ENCODE measurements at places on chromosomes 11 and 22.

GRCh38 chr11:85717429-85717828 lies 31.4 kb upstream of the CCDC89 start:
- no peaks in the 10 kb centered on the region for H3K4me1 ChIP-seq
- no peak for DNase-seq
- H3K36me3 ChIP-seq, result no peaks in the 10 kb centered on the region
- H3K27me3 ChIP-seq, result no peaks in the 10 kb centered on the region

DNA sequence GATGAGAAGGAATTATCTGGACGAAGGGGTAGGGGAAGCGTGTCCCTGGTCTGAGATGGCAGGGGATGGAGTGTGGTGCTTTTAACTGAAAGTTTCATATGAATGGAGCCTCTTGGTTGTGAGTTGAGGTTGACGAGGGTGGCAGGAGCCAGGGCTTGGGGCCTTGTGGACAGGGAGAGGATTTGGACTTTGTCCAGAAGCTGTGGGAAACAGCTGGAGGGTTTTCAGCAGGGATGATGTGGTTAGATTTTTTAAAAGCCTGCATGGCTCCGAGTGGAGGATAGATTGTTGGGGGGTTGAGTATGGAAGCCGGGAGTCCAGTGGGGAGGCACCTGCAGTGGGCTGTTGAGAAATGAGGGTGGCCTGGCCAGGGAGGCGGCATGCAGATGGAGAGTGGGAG lies 24.8 kb downstream of the MYO7A start:
- H3K27me3 ChIP-seq, result peaks cover 5% of the 10 kb centered on the region
- no peak for DNase-seq
- no peaks in the 10 kb centered on the region for H3K36me3 ChIP-seq
- H3K4me1 ChIP-seq, result no peaks in the 10 kb centered on the region
- no peak overlapping the region for H3K4me3 ChIP-seq

- H3K27me3 ChIP-seq, result no peaks in the 10 kb centered on the region
- peak; percentile 28 for DNase-seq
- H3K4me1 ChIP-seq, result peaks cover 2% of the 10 kb centered on the region
- no peak overlapping the region for H3K27ac ChIP-seq
- no peaks in the 10 kb centered on the region for H3K36me3 ChIP-seq
- H3K4me3 ChIP-seq, result no peak overlapping the region
Measured at GRCh38 chr22:32796865-32797573, 4.5 kb upstream of the TIMP3 start.

- no peaks in the 10 kb centered on the region for H3K27me3 ChIP-seq
- H3K27ac ChIP-seq, result no peak overlapping the region
- DNase-seq, result peak; percentile 82
- no peaks in the 10 kb centered on the region for H3K36me3 ChIP-seq
Measured at GRCh38 chr11:76919887-76920746, 59.4 kb downstream of the ACER3 start.

DNA sequence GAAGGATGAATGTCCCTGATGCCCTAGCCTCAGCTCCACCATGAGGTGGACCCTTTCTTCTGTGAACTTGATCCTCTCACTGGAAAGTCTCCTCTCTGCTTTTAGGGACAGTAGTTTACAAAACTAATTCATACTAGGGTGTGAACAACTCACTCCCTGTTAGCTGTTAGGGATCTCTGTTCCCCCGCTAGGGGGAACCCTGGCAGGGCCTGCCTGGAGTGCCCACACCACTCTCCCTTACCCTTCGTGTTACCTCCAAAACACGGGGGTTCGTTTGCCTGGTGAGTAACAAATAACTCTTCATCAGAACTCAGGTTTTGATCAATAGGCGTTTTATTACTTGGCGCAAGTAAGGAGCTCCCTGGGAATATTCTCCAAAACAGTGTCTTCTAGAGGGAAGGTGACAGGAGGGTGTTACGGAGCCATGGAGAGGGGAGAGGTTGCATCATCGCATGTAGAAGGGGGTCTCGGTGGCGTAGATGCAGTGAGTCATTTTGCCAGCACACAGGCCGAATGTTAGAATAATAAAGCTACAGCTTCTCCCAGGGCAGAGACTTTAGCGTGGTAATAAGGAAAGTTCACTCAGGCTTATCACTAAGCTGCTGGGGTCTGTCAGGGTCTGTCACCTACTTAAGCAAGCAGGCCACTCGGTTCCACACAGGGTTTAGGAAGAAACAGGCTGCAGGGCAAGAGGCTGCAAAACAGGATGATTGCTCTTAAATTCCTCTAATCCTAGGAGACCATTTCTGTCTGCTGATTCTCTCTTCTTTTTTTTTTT lies 45.8 kb downstream of the C11orf96 start:
- H3K4me1 ChIP-seq, result no peaks in the 10 kb centered on the region
- H3K27me3 ChIP-seq, result no peaks in the 10 kb centered on the region
- no peaks in the 10 kb centered on the region for H3K36me3 ChIP-seq
- DNase-seq, result no peak

DNA sequence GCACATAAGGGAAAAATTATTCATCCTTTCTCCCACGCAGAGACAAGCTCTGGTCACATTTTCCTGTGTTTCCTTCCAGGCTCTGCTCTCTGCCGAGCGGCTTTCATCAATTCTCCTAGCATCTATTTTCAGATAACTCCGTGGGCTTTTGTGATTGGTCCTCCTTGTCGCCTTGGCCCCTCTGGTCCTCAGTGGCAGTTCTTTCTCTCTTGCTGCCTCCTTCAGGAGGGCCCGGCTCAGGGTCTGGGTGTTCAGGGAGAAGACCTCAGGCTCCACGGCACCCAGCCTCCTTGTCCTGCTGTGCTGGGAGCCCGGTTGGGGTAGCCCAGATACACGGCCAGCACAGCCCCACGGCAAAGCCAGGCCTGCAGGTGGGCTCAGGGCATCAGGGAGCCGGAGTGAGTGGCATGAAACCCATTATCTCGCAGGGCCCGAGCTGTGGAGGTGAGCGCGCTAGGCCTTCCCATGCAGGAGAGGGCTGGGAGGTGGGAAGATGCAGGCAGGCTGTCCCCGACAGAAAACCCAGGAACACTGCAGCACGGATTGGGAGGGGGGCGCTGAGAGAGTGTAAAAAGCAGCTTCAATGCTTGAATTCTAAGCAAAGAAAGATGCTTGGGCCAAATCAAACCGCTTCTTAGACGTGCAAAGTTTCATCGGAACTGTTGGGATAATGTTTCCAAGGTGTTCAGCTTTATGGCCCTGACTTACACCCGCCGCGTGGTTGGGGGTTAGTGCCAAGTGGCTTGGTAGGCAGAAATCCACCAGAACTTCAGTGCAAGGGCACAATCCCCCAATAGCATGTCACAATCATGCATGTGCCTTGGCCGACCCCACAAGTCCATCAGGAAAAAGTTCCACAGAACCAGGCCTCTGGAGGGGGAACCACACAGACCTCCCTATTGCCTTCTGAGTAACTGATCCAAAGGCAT lies 81.9 kb upstream of the WNT7B start:
- no peaks in the 10 kb centered on the region for H3K36me3 ChIP-seq
- H3K27me3 ChIP-seq, result no peaks in the 10 kb centered on the region
- H3K4me1 ChIP-seq, result peaks cover 27% of the 10 kb centered on the region
- H3K4me3 ChIP-seq, result no peak overlapping the region
- H3K27ac ChIP-seq, result peak overlapping the region; percentile 89
- DNase-seq, result no peak

- H3K27me3 ChIP-seq, result peaks cover 8% of the 10 kb centered on the region
- no peaks in the 10 kb centered on the region for H3K4me1 ChIP-seq
- H3K27ac ChIP-seq, result no peak overlapping the region
- no peak overlapping the region for H3K4me3 ChIP-seq
Measured at GRCh38 chr11:124941703-124942102, 5.9 kb upstream of the HEPACAM start.

DNA sequence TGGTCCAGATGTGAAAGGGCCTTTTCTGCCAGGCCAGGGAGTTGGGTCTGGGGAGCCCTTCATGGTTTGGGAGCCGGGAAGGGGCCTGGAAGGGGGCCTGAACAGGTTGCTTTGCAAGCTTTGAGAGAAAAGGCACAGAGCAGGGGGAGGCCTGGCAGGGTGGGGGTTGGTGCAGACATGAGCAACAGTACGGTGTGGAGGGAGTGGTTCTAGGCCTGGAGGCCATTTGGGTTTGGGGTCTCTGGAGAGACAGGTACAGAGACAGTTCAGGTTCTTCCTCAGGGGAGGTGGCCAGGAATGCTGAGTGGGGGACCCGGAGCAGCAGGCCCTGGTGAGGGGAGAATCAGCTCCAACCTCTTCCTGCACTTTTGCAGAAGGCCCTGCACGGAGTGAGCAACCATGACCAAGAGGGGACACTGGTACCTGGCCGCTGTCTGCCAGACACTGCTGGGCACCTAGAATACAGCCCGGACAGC lies 1.4 kb downstream of the KDELR3 start:
- no peak overlapping the region for H3K27ac ChIP-seq
- peaks cover 10% of the 10 kb centered on the region for H3K4me1 ChIP-seq
- no peaks in the 10 kb centered on the region for H3K36me3 ChIP-seq
- H3K4me3 ChIP-seq, result no peak overlapping the region

DNA sequence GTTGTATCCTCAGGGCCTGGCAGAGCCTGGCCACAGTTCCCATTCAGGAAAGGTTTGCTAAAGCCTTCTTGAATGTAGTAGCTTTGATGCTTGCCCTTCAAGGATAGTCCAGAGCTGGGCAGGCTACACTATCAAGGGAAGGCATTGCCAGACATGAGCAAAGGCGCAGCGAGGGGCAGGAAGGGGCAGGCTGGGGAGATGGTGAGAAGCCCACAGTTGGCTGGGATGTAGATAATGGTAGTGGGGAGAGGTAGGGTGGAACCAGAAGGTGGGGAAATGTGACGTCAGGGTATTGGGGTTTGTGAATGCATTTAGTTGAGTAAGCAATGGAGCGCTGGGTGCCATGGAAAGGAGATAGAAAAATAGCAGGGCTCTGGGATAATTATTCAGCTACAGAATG lies 28.6 kb downstream of the LRRC32 start:
- H3K4me3 ChIP-seq, result no peak overlapping the region
- no peak overlapping the region for H3K27ac ChIP-seq
- H3K27me3 ChIP-seq, result peaks cover 9% of the 10 kb centered on the region
- DNase-seq, result peak; percentile 9

DNA sequence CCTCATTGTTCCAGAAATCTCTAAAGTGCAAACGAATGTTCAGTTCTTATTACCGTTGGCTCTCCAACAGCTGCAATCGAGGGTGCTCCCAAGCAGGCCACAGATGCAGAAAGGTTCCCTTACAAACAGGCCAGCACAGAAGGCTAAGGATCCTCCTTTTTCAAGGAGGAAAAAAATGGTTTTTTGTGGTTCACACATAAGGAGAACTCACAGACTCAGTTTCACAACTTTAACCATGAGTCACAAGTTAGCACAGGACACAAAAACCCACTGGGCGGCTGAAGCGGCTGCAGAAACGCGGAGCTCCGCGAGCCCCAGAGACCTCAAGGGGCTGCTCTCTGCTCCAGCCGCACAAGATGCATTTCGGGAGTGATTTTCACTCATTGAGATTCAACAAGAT lies 98.2 kb upstream of the PRR5 start:
- no peak overlapping the region for H3K4me3 ChIP-seq
- DNase-seq, result no peak
- H3K4me1 ChIP-seq, result no peaks in the 10 kb centered on the region
- no peak overlapping the region for H3K27ac ChIP-seq

GRCh38 chr11:86360775-86361395 lies 13.8 kb upstream of the CCDC81 start:
- no peak overlapping the region for H3K27ac ChIP-seq
- H3K4me3 ChIP-seq, result no peak overlapping the region
- no peaks in the 10 kb centered on the region for H3K36me3 ChIP-seq
- DNase-seq, result no peak

- no peak for DNase-seq
- H3K4me1 ChIP-seq, result peaks cover 3% of the 10 kb centered on the region
- H3K4me3 ChIP-seq, result no peak overlapping the region
- H3K27ac ChIP-seq, result no peak overlapping the region
- no peaks in the 10 kb centered on the region for H3K36me3 ChIP-seq
- no peaks in the 10 kb centered on the region for H3K27me3 ChIP-seq
Measured at GRCh38 chr11:124194293-124195188, 11.4 kb downstream of the OR10D3 start.

GRCh38 chr11:111447931-111448330 lies 64.3 kb downstream of the BTG4 start:
- H3K36me3 ChIP-seq, result no peaks in the 10 kb centered on the region
- no peak overlapping the region for H3K4me3 ChIP-seq
- H3K27me3 ChIP-seq, result no peaks in the 10 kb centered on the region
- no peak for DNase-seq

- H3K36me3 ChIP-seq, result no peaks in the 10 kb centered on the region
- no peaks in the 10 kb centered on the region for H3K4me1 ChIP-seq
- H3K27me3 ChIP-seq, result no peaks in the 10 kb centered on the region
- DNase-seq, result no peak
- H3K27ac ChIP-seq, result no peak overlapping the region
Measured at GRCh38 chr11:34345540-34345876, 12.3 kb downstream of the ABTB2 start.

DNA sequence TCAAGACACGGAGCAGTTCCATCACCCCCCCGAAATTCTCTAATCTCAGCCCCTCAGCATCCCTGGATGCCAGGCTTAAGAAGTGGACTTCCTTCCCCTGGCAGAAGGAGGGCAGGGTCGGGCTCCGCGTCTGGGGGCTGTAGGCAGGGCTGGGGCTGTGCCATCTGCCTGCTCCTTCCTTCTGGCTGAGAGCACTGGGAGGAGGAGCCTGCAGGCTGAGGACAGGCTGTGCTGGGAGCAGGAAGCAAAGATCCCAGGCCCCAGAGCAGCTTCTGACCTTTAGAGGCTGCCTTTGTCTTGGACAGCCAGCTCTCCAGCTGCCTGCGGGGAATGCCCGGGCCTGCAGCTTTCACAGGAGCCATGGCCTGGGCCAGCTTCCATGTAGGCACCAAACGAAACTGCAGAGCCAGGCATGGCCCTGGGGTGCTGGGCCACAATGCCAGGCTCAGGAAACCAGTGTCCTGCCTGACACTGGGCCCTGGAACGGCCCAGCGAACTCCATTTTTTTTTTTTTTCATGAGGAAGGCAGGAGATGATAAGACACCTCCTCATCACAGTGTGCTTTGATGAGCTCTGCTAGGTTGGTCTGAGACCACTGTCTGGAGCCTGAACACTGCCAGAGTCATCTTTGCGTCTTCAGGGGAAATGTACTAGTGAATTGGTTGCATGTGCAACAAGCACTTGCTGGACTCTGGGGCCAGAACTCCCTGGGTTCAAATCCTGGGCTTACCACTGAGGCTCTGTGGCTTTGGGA lies 67.9 kb downstream of the MCM5 start:
- no peaks in the 10 kb centered on the region for H3K27me3 ChIP-seq
- peaks cover 8% of the 10 kb centered on the region for H3K4me1 ChIP-seq
- H3K36me3 ChIP-seq, result no peaks in the 10 kb centered on the region
